Immature natural killer cell (primary cell): ENCODE measurements at places on chromosomes 4 and X.

GRCh38 chr4:79174490-79175252 lies 151.2 kb downstream of the NAA11 start:
- H3K27ac ChIP-seq: no peak overlapping the region
- no peak overlapping the region for H3K4me3 ChIP-seq

DNA sequence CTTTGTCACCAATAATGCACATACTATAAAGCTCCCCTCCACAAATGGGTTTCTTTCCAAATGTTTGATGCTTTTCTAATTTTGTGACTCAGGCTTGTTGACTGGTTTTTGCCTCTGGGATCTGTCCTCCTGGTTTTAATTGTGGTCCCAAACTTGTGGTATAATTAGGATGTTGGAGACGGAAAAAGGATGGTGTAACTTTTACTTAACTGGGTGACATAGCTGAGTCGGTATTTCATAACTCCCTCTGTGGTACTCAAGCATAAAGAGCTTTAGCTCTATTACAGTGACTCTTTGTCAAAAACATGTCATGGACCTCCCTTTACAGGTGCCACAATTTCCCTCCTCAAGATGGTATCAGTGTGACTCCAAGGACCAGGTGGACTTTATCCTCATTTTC lies 119.7 kb upstream of the RBPJ start:
- DNase-seq: no peak
- H3K4me3 ChIP-seq: no peak overlapping the region

- H3K27ac ChIP-seq: no peak overlapping the region
- H3K27me3 ChIP-seq: peaks cover 3% of the 10 kb centered on the region
- no peak for DNase-seq
These were observed 58.4 kb downstream of the AMELX start for GRCh38 chrX:11351375-11352295.

DNA sequence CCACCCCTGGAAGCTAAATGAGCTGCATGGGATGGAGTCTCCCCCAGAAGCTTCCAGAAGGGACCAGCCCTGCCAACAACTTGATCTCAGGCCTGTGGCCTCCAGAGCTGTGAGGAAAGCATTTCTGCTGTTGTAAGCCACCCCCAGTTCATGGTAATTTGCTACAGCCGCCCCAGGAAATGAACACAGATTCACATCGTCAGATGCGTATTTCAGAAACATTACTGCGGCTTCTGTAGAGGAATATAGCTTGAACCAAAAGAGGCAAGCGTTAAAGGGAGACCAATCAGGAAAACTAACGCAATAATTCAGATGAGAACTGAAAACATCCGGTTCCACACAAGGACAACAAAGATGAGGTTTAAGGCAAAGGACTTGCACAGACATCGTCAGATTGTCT lies 128.4 kb upstream of the TBL1X start:
- no peak overlapping the region for H3K27ac ChIP-seq
- no peak for DNase-seq
- H3K4me3 ChIP-seq: no peak overlapping the region
- H3K4me1 ChIP-seq: peaks cover 36% of the 10 kb centered on the region
- H3K36me3 ChIP-seq: no peaks in the 10 kb centered on the region

DNA sequence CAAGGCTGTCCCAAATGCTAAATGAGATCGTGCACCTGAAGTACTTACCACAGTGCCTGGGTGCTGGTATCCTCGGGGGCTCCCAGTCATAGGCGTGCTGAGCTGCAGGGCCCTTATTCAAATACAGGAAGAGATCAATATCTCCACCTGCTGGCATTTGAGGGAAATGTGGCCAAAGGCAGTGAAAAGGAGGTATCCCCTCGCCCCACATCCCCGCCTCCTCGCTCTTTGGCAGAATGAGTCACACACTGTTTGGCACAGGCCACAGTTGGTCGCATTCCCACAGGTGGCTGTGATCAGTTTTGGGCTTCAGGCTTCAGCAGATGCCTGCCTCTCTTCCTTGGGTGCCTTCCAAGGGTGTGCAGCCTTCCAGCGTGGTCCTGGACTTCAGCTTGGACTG lies 28.4 kb downstream of the ZNF185 start:
- H3K4me3 ChIP-seq: no peak overlapping the region
- no peaks in the 10 kb centered on the region for H3K36me3 ChIP-seq

DNA sequence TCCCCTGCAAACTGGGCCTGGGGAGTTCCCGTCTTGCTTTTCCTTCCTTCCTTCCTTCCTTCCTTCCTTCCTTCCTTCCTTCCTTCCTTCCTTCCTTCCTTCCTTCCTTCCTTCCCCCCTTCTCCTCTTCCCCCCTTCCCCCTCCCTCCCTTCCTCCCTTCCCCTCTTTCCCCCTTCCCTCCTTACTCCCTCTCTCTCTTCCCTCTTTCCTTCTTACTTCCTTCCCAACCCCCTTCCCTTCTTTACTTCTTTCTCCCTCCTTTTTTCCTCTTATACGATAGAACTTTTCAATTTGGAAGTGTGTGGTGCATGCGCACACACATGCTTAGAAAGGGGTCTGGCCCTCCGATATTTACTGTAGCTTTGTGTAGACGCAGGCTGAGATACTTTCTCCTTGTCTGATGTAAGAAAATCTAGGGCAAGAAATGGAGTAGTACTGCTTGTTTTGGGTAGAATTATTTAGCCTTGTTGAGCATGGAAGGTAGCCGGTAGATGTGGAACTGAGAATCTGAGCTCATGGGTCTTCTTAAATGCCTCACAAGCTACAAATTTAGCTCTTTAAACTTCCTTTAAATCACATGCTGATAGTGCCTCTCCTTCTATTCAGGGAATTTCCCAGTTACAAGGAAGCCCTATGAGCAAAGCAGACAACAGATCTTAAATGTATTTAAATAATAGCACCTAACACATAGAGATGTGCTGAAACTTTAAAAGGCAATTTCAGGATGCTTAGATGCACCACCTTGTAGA lies 189.6 kb downstream of the GPAT3 start:
- H3K4me1 ChIP-seq: no peaks in the 10 kb centered on the region
- no peak overlapping the region for H3K4me3 ChIP-seq
- no peak overlapping the region for H3K27ac ChIP-seq

DNA sequence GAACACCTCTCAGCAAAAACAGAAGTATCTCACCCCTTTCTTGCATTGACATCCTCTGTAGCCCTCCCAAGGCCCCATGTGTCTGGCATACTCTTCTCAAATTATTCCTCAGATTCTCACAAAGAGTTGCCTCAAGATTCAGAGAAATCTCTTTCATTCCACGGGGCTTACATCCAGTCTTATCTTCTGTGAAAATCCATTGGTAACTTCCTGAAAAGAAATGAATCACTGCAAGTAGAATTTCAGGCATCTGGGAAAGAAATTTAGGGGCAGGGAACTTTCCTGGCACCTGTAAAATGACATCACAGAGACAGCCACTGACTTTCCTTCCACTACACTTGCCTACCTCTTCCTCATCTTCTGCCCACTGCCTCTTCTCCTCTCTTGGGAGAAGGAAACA lies 182.5 kb upstream of the ARHGEF9 start:
- no peak overlapping the region for H3K27ac ChIP-seq
- no peaks in the 10 kb centered on the region for H3K27me3 ChIP-seq
- no peak for DNase-seq

- peaks cover 15% of the 10 kb centered on the region for H3K27me3 ChIP-seq
- peak overlapping the region; percentile 20 for H3K4me3 ChIP-seq
- no peak for DNase-seq
These were observed 3.8 kb upstream of the SLC25A6 start for GRCh38 chrX:1395646-1396216.

DNA sequence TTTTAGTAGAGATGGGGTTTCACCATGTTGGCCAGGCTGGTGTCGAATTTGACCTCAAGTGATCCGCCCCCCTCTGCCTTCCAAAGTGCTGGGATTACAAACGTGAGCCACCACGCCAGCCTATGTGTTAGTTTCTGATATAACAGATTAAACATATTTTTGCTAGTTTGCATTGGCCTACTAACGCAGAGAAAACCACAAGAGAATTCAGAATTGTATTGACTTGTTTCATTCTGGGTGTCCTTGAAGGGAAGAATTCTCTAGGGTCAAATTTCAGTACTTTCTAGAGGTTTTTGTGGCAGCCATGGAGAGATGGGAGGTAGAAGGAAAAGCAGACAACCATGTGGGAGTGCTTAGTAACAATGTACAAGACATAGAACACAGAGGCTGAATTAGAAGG lies 46.1 kb upstream of the BMPR1B start:
- no peak overlapping the region for H3K4me3 ChIP-seq
- no peaks in the 10 kb centered on the region for H3K4me1 ChIP-seq
- H3K27me3 ChIP-seq: peaks cover 2% of the 10 kb centered on the region
- no peaks in the 10 kb centered on the region for H3K36me3 ChIP-seq
- H3K27ac ChIP-seq: peak overlapping the region; percentile 5

GRCh38 chrX:69320116-69320515 lies 154.9 kb upstream of the PJA1 start:
- H3K4me3 ChIP-seq: no peak overlapping the region
- H3K4me1 ChIP-seq: no peaks in the 10 kb centered on the region
- H3K27ac ChIP-seq: no peak overlapping the region
- no peak for DNase-seq
- H3K27me3 ChIP-seq: peaks cover 2% of the 10 kb centered on the region

- no peak overlapping the region for H3K27ac ChIP-seq
- no peak overlapping the region for H3K4me3 ChIP-seq
- no peaks in the 10 kb centered on the region for H3K36me3 ChIP-seq
- no peak for DNase-seq
These were observed 53.0 kb downstream of the GAB1 start for GRCh38 chr4:143389579-143390195.

DNA sequence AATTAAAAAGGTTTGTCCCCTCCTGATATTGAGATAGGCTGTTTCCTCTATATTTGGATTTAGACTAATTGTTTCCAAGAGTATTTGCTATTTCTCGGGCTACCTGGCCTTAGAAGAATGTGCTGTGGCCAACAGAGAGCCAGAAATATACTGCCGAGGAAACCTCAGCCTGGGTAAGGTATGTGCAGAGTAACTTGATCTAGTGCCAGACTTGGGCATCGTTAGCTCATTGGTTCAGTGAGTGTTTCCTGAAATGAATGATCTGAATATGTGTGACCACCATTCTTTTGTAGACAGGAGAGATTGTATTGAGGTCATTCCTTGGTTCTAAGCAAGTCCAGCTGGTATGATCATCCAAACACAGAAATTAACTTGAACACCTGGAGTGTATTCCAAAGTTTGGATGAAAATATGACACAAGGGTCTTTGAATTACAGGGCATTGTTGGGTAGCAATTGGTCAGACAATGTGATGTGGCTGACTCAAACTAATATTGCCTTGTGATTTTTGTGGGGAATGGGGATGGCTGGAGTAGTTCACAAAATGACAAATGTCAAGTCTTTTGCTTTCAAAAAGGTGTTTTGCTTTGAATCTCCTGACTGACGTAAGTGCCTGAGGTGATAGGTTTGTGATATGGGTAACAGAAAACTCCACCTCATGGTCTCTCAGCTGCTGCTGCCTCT lies 100.2 kb upstream of the CXCL13 start:
- H3K4me3 ChIP-seq: no peak overlapping the region
- no peaks in the 10 kb centered on the region for H3K4me1 ChIP-seq
- no peaks in the 10 kb centered on the region for H3K36me3 ChIP-seq
- H3K27ac ChIP-seq: no peak overlapping the region
- peaks cover 2% of the 10 kb centered on the region for H3K27me3 ChIP-seq
- DNase-seq: no peak

DNA sequence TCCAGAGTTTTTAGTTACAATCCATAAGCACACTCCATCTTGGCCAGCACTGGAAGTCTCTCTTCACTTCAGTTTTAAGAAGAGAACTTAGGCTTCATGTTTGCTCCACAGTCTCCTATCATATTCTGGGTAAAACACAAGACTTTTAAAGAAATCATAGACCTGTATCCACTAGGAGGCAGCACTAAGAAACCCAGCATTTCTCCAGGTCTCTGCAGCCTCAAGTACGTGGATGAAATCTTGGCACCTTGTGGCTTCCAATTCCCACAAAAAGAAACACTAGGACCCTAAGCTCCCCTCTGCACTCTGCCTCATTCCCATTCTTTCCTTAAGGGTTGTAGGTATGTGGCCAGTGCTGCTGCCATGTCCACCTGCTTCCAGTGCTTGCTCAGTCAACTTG lies 367.3 kb upstream of the CASK start:
- no peaks in the 10 kb centered on the region for H3K4me1 ChIP-seq
- no peak for DNase-seq
- no peaks in the 10 kb centered on the region for H3K36me3 ChIP-seq
- H3K4me3 ChIP-seq: no peak overlapping the region

DNA sequence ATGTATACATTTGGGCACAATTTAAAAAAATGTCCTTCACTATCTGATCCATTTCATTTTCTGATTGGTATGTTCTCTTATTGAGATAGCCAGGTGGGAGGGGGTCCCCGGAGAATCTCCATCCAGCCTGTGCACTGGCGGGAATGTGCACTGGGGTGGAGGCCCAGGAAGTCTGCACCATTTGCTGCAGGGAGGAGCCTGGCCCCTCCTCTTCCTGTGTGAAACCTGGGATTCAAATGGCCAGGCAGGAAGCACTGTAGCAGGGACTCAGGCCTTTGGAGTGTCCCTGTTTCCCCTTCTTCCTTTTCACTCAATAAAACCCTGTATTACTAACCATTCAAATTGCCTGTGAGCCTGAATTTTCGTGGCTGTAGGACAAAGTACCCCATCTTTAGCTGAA lies 44.3 kb downstream of the GPRIN3 start:
- H3K4me1 ChIP-seq: peaks cover 70% of the 10 kb centered on the region
- H3K36me3 ChIP-seq: peaks cover 5% of the 10 kb centered on the region
- peak overlapping the region; percentile 84 for H3K27ac ChIP-seq

DNA sequence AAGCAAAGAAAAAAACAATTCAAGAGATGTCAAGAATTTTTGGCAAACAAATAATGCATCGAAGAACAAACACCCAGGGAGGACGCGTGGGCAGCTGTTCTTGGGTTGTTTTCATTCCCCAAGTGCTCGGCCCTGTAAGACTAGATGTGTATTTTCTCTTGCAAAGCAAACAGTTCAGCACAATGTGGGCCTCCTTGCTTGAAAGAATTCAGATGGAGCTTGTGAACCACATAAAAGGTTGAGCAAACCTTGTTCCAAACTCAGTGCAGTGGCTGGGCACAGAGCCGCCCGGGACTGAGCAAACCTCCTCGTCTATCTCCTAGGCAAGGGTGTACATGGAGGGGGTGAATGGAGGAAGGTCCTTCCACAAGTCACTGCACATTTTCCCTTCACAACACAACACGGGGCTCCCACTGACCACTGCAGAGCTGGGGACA lies 82.4 kb downstream of the HTRA3 start:
- DNase-seq: no peak
- H3K4me1 ChIP-seq: no peaks in the 10 kb centered on the region
- no peak overlapping the region for H3K4me3 ChIP-seq
- no peaks in the 10 kb centered on the region for H3K27me3 ChIP-seq

DNA sequence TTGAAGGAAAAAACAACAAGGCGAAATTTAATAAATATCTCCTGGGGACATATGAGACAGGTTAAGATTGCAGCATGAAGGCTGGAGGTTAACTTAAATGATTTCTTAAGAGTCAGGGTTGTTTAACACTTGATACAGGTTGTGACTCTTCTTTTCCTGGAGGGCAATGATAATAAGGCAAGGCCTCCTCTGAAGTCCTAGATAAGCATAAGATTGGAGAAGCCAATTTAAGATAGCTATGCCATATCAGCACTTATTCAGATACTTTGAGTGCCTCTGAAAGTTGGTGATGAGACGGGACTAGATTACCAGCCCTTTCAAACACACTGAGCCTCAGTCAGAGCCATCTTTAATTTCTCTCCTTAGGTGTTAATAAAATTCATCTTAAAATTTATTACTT lies 350.8 kb downstream of the FBXO8 start:
- H3K27me3 ChIP-seq: no peaks in the 10 kb centered on the region
- no peak overlapping the region for H3K4me3 ChIP-seq
- H3K36me3 ChIP-seq: no peaks in the 10 kb centered on the region
- no peak overlapping the region for H3K27ac ChIP-seq
- no peak for DNase-seq
- no peaks in the 10 kb centered on the region for H3K4me1 ChIP-seq

GRCh38 chr4:112520598-112521122 lies 4.7 kb upstream of the NEUROG2 start:
- peaks cover 33% of the 10 kb centered on the region for H3K4me1 ChIP-seq
- H3K27me3 ChIP-seq: peaks cover 44% of the 10 kb centered on the region
- no peak overlapping the region for H3K27ac ChIP-seq
- no peak overlapping the region for H3K4me3 ChIP-seq
- DNase-seq: no peak
